Suppressor macrophage treated with lipopolysaccharide for 1 hour (primary cell): ENCODE measurements at places on chromosomes 11 and 22.

DNA sequence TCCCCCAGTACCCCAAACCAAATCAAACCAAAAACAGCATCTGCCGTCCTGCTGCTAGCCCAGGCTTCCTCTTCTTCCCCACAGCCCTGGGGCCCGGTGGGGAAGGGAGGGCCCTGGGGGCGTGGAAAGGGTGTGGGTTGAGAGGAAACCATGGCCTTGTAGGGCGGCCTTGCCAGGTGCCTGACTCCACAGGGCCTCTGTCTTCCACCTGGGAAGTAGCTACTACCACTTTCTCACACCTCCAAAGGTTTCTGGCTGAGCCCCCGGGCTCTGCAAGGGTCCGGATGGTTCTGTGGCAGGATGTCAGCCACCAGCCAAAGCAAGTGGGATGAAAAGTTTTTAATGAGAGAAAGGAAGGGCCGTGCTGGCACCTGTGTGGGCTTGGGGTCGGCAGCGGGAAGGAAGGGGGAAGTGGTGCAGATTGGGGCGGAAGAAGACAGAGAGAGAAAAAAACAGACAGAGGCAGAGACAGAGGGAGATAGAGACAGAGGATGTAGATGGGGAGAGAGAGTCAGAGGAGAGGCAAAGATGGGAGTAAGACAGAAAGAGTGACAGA lies 10.5 kb downstream of the TPST2 start:
- DNase-seq, result peak; percentile 55

- DNase-seq, result no peak
These were observed 58.7 kb downstream of the APIP start for GRCh38 chr11:34857463-34857862.

GRCh38 chr11:72741849-72742512 lies 10.2 kb downstream of the ARAP1 start:
- DNase-seq, result no peak

DNA sequence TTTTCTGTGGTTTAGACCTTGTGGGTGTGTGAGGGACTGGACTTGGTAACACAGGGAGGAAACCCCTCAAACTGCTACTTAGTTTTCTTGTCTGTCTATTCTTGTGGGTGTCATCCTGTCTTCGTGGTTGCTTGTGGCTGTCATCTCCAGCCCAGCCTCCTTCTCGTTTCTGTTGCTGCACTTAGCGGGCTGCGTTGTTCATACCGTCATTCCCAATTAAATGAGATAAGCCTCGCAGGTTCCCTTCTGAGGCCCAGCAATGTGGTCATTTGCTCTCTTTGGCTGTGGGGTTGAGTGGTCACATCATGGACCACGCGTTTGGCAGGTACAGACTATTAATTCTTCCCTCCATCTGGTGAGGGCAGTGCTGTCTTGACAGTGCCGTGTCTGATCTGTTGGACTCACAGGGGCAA lies 18.8 kb downstream of the PANX1 start:
- DNase-seq, result peak; percentile 26

DNA sequence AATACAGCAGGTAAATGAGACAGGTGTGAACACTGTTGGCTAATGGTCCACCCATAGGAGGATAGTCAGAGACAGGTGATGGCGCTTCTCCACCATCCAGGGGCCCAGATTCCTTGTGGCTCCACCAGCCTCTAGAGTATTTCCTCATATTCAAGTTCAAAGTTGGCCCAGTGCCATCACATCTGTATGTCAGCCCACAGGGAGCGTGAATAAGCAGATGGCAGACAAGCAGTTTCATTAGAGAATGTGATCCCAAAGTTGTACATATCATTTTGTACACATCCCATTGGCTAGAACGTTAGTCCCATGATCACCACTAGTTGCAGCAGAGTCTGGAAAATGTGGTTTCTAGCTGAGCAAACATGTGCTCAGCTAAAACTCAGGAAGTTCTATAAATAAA lies 11.0 kb upstream of the CWF19L2 start:
- peak; percentile 37 for DNase-seq

GRCh38 chr22:48415520-48415919 lies 1412.2 kb downstream of the BRD1 start:
- no peak for DNase-seq

DNA sequence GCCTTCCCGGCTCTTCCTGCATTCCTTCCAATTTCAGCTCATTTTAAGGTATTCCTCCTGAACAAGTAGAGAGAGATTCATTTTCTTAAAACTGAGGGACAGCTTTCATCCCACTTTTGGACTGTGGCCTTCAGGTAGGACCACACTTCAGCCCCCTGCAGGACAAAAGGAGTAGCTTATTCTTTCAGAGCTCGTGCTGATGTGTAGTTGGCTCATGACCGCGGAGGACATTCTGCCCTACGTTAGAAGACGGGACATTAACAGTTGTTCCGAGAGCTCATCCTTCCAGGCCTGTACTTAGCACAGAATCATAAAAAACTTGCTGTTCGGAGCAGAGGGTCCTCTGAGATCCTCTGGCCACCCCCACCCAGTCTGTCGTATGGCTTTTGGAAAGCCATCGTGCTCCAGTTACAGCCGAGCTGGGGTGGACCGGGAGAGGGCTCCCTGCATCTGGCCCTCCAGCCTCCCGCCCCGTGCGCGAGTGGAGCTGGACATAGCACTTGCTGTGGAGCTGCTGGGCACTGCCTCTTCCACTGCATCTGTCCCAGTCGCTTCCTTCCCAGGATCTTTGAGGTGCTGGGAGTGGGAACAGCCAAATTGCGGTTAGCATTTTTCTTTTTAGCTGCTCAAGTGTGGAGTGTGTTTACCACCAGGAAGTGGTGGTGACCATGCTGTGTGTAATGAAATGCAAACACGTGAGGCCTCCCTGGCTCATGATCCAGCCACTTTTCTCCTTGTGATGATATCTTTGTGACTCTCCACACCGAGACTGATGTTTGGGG lies 250.3 kb downstream of the TBC1D22A start:
- no peak for DNase-seq

DNA sequence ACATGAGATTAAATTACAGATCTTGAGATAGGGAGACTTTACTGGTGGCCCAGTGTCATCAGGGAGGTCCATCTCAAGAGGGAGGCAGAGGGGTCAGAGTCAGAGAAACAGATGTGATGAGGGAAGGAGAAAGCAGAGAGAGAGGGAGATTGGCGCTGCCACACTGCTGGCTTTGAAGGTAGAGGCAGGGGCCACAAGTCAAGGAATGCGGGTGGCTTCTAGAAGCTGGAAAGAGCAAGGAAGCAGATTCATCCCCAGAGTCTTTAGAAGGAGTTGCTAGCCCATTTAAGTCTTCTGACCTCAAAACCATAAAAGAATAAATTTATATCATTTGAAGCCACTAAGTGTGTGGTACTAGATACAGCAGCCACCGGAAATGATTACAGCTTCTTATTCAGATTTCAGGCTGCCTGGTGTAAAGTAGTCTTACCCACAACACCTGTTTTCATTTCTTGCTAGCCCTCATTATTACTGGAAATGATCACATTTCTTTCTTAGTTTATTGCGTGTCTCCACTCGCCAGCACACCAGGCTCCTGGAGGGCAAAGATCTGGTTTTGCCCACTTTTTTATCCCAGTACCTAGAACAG lies 12.6 kb upstream of the SERPINH1 start:
- DNase-seq, result no peak

DNA sequence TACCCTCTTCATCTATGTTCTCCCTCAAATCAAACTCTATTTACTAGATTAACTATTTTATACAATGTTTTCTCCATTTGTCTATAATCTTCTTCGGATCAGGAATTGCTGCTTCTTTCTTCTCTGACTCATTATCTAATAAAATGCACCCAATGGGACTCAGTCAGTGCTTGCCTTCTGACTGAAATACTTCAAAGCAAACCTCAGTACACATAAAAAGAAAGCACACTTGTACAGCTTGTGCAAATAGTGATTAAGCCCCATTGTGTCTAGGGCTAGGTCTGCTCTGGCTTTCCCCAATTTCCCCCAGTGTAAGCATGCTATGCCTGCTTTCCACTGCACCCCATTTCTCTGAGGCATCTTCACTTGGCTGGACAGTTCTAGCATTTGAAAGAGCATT lies 118.6 kb upstream of the C11orf87 start:
- DNase-seq, result no peak

- DNase-seq, result no peak
These were observed 3.1 kb downstream of the CD3D start for GRCh38 chr11:118339281-118339961.

- no peak for DNase-seq
These were observed 72.5 kb upstream of the C11orf87 start for GRCh38 chr11:109349276-109350080.

GRCh38 chr11:133323354-133323753 lies 208.9 kb downstream of the OPCML start:
- no peak for DNase-seq

GRCh38 chr22:48182846-48183805 lies 1420.7 kb downstream of the TBC1D22A start:
- DNase-seq, result no peak

DNA sequence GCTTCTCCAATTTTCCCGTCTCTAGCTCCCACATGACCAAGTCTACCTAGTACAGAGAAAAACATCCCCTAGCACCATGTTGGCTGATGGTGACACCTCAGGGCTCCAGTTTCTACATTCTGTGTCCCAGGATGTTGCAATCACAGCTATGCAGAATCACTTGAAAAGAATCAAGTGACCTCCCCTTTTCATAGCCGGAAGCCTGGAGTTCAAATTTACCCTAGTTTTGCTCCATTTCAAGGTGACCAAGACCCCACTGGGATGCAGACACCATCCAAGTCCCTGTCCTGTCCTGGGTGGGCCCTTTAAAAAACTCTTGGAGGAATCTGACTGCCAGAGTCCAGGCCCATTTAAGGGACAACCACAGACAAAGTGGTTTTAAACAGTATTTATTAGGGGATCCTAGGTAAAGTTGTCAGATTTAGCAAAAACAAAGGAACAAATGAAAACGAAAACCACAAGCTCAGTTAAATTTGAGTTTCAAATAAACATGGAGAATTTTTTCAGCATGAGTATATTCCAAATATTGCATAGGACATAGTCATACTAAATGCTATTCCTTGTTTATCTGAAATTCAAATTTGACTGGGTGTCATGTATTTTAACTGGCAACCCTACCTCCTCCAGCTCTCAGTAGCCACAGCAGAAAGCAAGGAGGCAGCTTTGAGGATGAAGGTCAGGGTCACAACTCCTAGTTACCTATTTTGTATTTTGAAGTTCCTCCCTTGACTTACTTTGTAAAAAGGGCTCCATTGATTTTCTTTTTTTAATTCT lies 52.4 kb downstream of the MIAT start:
- no peak for DNase-seq

DNA sequence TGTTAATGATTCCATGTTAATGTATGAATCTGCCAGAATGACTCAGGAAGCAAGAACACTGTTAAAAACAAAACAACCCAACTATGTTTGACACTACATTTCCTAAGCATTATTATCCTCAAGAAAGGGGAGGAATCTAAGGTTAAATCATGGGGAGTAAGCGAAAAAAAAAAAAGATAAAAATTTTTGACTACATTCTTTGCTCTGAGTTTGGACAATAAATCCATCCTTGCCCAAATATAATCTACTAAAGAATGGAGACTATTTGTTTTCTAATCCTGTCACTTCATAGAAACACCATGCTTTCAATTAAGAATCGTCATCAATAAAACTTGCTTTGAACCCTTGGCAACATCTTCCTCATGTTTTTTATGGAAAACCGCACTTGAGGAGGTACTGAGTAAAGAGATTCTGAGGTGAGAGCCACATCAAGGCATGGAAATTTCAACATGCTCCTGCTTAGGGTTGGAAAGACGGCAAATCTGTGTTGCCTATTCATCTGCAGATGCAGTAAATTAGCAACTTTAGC lies 9.7 kb downstream of the MAML2 start:
- no peak for DNase-seq

DNA sequence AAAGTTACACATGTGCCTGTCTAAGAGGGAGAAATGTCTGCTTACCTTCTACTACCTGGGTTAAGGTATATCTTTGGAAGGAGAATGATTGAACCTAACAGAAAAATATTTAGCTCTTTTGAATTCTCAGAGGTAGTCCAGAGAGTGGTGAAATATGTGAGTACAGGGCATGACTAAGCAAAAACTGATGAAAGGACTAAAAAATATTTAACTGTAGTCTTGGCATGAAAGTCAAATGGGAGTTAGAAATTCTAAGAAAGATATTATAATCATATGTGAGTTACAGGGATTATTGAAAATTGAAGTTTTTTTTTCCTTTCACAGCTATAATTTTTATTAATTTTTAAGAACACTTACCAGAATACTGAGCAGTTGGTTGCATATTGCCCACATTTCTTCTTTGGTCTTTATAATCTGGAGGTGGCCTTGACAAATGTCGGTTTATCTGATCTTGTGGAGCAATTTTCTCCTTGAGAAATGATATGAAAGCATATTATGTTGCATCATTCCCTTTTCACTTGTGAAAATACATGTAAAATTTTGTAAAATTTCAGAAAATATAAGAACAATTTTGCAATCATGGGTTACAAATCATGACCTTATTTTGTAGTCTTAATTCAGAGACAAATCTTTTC lies 61.4 kb upstream of the MTMR2 start:
- peak; percentile 4 for DNase-seq

DNA sequence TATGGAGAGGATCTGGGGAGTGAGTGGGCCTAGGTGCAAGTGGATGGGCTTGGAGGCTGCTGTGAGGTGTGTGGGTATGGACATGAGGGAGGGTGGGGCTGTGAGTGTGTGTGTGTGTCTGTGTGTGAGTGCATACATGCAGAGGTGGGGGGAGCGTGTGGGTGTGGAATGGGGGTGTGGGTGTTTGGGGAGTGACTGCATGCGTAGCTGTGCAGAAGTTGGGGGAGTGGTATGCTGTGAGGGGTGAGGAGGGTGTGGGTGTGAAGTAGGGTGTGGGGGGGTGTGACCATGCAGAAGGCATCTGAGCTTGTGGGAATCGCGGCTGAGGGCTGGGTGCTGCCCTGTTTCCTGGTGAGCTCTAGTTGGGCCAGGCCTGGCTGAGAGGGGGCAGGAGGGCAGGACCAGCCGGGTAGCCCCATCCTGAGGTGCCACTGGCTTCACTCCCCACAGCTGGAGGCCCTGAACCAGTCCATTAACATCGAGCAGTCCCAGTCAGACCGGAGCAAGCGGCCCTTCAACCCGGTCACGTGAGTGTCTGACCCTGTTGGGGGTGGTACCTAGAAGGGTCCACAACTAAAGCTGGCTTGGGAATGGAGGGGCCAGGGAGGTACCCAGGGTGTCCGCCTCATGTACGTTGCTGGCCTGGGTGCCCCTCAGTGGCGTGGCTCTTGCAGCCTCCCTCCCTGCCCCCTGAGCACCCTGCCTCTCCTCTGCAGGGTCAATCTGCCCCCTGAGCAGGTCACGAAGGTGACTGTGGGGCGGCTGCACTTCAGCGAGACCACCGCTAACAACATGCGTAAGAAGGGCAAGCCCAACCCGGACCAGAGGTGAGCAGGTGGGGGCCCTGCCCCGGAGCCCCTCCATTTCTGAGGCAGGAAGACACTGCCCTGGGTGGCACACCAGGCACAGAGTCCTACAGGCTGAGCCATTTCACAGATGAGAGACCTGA lies 16.5 kb downstream of the TMEM258 start:
- no peak for DNase-seq

- no peak for DNase-seq
These were observed at the start of gene MPZL2 for GRCh38 chr11:118263695-118264568. TSS of gene MPZL2 (minus strand) at chr11:118264297. CDS start at chr11:118264153, 144 bp downstream.

DNA sequence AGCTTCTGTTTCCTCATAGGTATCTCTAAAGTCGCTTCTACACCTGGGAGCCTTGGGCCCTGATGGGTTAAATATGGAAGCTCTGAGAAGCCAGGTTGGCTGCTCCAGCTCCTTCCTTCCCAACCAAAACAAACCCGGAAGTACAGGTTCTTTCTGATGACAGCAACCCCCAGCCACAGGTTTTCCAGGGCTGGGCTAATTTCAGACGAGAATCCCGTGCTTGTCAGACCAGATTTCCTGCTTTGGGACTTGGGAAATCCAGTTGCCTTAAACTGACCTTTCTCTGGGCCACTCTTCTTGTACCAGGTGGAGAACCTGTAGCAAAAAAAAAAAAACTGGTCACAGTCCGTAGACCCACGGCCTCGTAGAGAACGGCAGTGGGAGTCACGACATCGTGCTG lies 51.9 kb downstream of the RBX1 start:
- no peak for DNase-seq
